ENCODE measurements at places on chromosomes 1 and 21.

DNA sequence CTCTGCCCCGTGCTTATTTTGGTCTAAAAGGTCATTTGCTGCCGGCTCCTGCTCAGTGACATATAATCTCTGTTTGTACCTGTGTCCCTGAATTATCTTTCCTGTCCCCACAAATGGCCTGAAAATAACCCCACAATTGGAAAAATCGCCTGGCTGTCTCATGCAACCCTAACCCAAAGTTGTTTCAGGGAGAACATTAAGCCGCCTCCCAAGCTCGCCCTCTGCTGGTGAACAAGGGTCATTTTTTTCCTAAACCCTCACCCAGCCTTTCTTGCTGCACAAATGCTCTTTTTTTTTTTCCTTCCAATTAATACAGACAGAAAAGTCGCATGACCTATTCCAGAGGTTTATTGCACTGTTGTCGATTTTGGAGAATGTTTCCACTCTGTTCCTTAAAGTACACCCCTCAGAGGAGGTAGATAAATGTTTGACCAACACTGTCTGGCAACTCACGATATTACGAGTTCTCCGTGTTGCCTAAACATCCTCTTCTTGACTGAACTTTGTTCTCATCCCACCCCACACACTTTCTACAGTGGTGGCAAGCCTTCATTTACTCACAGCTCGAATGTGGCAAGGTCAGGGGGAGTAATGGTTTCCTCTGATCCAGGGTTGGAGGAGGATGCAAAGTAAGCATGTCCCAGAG is 148.7 kb downstream of the ZZZ3 start:
- peak; percentile 42 for DNase-seq

- no peak for DNase-seq
These were observed 142.5 kb downstream of the PGBD5 start for GRCh38 chr1:230283678-230284077.

- DNase-seq, result peak; percentile 31
These were observed 45.6 kb downstream of the SRRM1 start for GRCh38 chr1:24688621-24689195.

DNA sequence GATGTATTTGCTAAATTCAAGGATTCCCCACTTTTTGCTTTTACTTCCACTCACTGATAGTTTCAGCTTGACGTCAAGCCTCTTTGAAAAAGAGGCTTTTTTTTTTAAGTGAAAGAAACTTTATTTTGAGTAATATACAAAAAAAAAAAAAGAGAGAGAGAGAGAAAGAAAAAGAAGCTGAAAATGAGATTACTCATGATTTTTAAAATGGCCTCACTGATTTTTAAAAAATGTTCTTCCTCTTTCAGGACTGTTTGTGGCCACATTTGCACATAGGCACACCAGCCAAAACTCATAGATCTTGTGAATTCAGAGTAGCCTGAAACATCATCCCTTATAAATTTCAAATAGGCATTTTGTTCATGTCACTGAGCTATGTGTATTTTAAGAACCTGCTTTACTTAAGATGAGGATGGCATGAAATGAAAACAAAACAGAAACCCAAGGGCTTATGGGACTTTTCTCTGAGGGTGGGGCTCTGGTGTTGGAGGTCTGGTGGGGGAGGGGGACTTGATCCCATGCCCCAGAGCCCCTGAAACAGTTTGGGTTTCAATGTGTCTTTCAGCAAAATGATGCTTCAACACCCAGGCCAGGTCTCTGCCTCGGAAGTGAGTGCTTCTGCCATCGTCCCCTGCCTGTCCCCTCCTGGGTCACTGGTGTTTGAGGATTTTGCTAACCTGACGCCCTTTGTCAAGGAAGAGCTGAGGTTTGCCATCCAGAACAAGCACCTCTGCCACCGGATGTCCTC is 6.1 kb downstream of the ATF3 start:
- DNase-seq, result no peak

GRCh38 chr1:67612788-67613241 is 72.2 kb upstream of the GADD45A start:
- no peak for DNase-seq

DNA sequence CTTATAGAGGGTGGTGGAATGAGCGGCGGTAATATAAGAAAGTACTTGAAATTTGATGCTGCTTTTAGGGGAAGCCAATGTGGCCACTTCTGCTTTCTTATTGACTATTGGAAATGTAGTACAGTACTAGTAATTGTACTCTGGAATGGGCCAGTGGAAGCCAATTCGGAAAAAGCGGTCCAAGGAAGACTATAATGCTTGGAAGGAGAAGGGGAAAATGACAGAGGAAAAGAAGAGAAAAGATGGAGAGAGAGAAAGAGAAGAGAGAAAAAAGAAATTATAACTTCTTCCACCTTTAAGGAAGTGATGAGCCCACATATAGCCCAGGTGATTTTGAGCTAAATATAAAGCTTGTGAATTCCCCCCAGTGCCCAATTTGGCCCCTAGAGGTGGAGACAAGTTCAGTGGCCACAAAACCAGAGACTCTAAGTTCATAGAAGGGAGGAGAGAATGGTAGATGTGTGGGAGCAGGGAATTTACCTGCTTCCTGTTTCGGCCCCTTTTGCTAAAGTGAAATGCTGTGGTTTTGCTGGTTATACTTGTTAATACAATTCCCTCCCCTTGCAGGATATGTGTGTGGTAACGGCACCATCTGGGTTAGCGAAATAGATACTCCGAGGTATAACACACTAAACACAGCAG is 35.7 kb upstream of the DUSP10 start:
- DNase-seq, result no peak

- DNase-seq, result no peak
These were observed 118.4 kb upstream of the L1TD1 start for GRCh38 chr1:62076286-62076685.

DNA sequence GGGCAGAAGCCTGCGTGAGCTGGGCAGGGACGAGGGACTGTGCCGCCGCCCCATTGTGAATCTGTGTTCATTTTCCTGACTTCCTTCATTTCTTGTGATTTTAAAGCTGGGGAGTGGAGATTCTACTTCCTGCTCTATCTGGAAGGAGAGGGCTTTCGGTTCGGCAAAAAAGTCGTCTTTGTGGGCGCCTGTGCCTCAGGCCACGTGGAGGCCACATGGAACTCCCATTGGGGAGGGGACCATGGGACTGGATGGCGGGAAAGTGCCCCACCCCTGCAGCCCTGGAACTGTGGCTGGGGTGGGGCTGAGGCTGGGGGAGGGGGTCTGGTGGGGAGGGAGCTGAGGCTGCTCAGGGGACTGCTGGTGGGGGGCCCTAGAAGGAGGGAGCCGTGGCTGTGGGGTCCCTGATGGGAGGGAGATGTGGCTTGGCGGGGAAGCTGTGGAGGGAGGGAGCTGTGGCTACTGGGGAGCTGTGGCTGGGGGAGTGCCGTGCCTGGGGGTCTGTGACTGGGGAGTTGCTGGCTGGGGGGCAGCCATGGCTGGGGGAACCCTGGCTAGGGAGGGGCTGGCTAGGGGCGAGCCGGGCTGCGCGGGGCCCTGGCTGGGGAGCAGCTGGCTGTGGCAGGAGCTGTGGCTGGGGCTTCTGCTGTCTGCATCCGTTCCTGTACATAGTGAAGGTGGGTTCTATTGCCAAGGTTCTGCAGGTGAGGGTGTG is 31.5 kb downstream of the COL18A1 start:
- no peak for DNase-seq

- DNase-seq, result no peak
These were observed 426.6 kb downstream of the LRRIQ3 start for GRCh38 chr1:73771396-73771795.

GRCh38 chr1:31697369-31697984 is 6.3 kb downstream of the COL16A1 start:
- DNase-seq, result no peak

DNA sequence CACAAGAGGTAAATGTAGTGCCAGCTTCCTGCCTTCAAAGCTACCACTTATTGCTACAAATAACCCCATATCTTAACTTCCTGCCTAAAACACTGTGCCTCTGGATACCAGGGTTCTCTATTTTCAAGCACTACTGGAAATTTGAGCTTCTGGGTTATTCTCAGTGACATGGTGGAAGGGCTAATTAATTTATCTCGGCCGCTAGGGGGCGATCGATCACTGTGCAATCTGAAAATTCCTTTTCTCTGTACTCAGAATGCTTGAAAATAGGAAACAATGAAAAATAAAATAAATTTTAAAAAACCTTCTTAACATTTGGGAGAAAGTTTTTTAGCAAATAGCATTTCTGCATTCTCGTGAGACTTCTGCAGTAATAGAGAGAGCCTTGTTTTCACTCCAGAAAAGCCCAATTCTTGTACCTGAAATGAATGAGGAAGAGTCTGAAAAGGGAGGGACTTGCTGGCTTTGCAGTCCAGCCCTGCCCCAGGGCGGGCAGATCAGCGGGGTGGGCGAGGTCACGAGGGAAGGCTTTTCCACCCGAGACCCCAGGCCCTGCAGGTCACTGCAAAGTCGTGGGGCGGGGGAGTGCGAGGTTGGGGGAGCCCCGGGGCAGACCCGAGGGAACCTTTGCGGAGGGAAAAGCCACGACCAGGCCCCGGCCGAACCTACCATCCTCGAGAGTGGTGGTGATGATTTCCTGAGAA is 276.7 kb downstream of the PCP4 start:
- peak; percentile 36 for DNase-seq

DNA sequence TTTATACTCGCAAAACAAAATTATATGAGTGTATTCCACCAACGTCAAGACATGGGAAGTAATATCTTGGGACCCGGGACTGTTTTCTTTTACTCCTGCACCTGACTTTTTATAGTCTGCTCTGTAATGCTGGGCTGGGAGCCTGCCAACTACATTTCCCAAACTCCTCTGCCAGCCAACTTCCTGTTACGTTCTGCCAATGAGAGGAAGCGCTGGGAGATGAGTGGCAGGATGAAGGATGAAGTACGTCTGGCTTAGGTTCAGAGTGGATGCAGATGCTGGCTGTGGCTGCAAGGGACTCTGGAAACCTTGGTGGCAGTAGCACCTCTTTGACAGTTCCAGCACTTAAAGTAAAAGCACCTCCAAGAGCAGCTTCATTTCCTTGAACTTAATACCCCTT is 59.6 kb downstream of the USP24 start:
- DNase-seq, result no peak

- peak; percentile 89 for DNase-seq
These were observed 53.9 kb upstream of the PTGFRN start for GRCh38 chr1:116855773-116856201.

DNA sequence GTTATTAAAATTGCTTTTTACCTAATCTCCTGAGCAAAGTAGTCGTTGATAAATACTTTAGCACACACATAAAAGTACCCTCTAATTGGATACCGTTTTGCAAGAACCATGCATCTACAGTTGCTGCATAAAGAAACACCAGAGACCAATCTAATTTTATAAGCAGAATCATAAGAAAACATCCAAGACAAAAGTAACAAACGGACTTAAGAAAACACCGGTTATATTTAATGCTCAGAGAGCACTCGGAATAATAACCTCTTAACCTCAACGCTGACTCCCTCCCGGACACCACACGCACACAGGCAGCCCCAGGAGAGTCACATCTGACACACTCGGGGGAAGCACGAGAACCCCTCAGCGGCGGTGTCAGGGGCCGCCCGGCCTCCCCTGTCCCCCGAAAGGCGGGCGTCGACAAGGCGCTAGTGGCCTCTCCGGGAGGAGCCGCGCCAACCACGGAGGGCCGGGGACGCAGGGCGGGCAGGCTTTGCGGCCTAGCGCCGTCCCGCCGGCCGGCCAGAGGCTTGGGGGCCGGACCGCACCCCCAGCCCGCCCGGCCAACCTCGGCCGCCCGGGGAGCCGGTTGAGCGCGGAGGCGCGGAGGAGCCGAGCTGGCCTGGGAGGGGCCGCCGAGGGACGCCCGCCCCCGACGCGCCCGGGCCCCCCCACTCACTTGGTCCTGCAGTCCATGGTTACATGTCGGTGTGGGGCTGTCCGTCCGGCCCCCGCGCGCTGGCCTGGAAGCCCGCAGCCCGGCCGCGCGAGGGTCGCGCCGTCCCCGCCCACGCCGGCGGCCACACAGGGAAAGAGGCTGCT is 606 bp downstream of the DENND1B start:
- no peak for DNase-seq

- no peak for DNase-seq
These were observed 124.7 kb downstream of the MATN1 start for GRCh38 chr1:30598571-30599114.

- no peak for DNase-seq
These were observed 10.5 kb downstream of the RAVER2 start for GRCh38 chr1:64755361-64755760.

DNA sequence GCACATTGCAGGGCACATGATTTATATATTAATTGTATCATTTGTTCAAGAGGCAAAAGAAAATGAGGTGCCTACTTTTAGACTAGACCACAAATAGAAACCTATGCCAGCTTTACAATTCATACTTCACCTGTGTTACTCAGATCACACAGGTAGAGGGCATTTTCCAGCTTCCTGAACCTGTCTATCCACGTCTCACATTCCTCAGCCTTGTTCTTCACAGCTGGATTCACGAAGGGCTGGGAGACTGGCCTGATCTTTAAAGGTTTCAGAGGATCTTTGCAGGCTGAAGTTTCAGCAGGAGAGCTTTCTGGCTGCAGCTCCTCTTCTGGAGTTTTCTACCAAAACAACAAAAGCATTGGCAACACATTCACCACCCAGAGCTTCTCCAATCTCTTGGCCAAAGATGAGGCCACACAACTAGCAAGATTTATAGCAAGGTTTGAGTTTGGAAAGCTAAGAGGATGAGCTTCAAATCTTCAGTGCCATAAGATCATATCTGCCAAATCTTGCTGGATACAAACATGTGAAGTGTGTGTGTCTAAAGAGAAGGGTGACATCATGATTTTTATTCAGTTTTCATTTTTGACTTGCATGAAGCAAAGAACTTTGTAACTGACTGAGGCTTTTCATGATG is 71.0 kb upstream of the CYP2J2 start:
- DNase-seq, result no peak

DNA sequence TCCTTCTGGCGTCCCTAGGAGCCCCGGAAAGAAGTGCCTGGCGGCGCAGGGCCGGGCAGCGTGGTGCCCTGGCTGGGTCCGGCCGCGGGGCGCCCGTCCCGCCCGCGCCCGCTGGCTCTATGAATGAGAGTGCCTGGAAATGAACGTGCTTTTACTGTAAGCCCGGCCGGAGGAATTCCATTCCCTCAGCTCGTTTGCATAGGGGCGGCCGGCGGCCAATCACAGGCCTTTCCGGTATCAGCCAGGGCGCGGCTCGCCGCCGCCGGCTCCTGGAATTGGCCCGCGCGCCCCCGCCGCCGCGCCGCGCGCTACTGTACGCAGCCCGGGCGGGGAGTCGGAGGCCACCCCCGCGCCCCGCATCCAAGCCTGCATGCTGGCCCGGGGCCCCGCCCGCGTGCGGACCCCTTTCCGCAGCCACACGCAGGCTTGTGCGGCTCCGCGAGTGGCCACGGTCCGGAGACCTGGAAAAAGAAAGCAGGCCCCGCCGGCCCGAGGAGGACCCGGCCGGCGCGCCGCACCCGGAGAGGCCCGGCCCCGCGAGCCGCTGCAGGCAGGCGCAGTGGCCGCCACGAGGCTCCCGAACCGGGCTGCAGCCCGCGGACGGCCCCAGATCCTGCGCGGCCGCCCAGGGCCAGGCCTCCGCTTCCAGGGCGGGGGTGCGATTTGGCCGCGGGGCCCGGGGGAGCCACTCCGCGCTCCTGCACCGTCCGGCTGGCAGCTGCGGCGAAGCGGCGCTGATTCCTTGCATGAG is 160.4 kb downstream of the RUNX1 start:
- peak; percentile 87 for DNase-seq

GRCh38 chr1:198638894-198639635 is at the start of gene PTPRC:
PTPRC (plus strand) TSS chr1:198639040; CDS start chr1:198639269, 229 bp downstream.
- no peak for DNase-seq

GRCh38 chr1:221381910-221382623 is 359.8 kb downstream of the DUSP10 start:
- DNase-seq, result no peak

All from NCI-H2171 (cell line).